ENCODE measurements at places on chromosomes 6 and 20. TPM values are rescaled to one million over a fixed set of nuclear protein-coding genes. Genes with fewer than 3 reads are reported as not detected.
A peak's percentile ranks its signal among the peaks of the same experiment; 100 is the strongest.

- DNase-seq = no peak
These were observed 113.3 kb upstream of the FRMD1 start for GRCh38 chr6:168192195-168192900.

GRCh38 chr20:1895674-1896483 is 672 bp downstream of the SIRPA start:
- DNase-seq = no peak

- DNase-seq = peak; percentile 73
These were observed 77.1 kb downstream of the SGK1 start for GRCh38 chr6:134240665-134241431.

DNA sequence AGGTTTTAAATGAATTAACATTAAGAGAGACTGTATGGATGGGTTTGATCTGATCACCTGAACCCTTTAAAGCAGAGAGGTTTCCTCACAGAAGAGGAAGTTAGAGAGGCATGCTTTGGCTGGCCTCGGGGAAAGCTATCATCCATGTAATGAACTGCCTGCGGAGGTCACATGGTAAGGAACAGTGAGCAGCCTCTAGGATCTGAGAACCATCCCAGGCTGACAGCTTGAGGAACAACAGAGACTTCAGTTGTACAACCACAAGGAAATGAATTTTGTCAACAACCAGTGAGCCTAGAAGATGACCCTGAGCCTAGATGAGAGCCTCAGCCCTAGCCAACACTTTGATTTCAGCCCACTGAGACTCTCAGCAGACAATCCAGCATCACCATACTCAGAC is 2.9 kb upstream of the COL21A1 start:
- DNase-seq = no peak

- no peak for DNase-seq
These were observed 288.9 kb upstream of the IRAK1BP1 start for GRCh38 chr6:78578430-78578829.

GRCh38 chr6:37319156-37319555 is 34.6 kb upstream of the RNF8 start:
- DNase-seq = no peak

Gene OR2J3
- total RNA-seq = not detected

DNA sequence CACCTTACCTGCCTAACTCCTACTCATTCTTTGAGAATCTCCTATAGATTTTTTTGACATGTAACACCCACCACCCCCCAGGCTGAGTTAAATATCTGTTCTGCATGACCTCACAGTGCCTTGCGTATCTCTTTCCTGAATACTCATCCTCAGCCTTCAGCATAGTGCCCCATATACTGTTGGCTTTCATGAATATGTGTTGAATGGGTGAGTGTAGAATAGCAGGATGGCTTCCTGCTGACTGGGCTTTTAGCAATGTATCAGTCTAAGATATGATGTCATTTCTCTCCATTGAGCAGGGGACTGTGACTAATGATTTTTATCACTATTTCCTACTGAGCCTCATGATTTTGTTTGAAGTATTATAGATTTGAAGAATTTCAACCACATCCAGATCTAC is 361.6 kb upstream of the MARCKS start:
- no peak for DNase-seq

Gene DNAJC5
- 73.7 TPM for total RNA-seq

GRCh38 chr20:40451552-40451951 is 237.5 kb downstream of the MAFB start:
- DNase-seq = no peak
